ENCODE measurements at places on chromosomes 13 and 19. TPM values are rescaled to one million over a fixed set of nuclear protein-coding genes. Genes with fewer than 3 reads are reported as not detected.

Gene CEACAM3
- not detected for polyA plus RNA-seq

Gene ZNF749
- 7.9 TPM for polyA plus RNA-seq

Gene IGFL3
- not detected for polyA plus RNA-seq

- DNase-seq: no peak
Measured at GRCh38 chr13:24925318-24926231, 161.6 kb downstream of the RNF17 start.
